Right lung (tissue), 10 donors: ENCODE measurements at places on chromosomes 2 and 18. TPM values are rescaled to one million over a fixed set of nuclear protein-coding genes. Genes with fewer than 3 reads are reported as not detected.

GRCh38 chr2:176076063-176076462, 7.7 kb downstream of the EVX2 start:
- no peak for DNase-seq

Gene PRKAG3
- polyA plus RNA-seq = not detected

GRCh38 chr2:179373816-179374215, 109.2 kb upstream of the SESTD1 start:
- DNase-seq = no peak

Gene NTSR2
- not detected for polyA plus RNA-seq

Gene WNT10A
- polyA plus RNA-seq = 0.36 TPM
